ENCODE measurements at places on chromosomes 2 and 18.

- no peak for DNase-seq
Measured at GRCh38 chr2:225600865-225601264, 201.4 kb downstream of the NYAP2 start.

- no peak for DNase-seq
Measured at GRCh38 chr18:2049986-2050385, 521.3 kb downstream of the METTL4 start.

DNA sequence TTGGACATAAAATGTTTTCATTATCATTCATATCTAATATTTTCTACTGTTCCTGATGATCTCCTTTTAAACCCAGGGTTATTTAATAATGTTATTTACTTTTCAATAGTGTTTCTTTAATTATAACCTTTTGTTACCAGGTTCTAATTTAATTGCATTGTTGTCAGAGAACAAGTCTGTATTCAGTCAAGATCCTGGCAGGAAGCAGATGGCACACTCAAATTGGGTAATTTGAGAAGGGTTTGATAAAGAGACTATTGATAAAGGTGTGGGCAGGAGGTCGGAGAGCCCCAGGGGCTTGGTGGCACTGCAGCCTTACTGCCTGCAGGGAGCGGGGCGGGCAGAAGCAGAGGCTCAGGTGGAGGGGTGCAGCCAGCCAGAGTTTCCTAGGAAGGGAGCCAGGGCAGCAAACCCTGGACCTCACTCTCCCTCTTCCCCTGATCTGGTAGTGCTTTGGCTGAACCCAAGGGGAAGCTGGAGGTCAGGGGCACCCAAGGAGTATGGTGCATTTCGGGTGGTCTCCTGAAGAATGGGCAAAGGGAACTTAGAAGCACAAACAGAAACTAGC lies 2.3 kb upstream of the KIF1A start:
- no peak for DNase-seq

- DNase-seq = no peak
Measured at GRCh38 chr18:25862881-25863600, 227.4 kb downstream of the SS18 start.

GRCh38 chr2:68727683-68728375 lies 6.8 kb upstream of the ARHGAP25 start:
- no peak for DNase-seq

- DNase-seq = no peak
Measured at GRCh38 chr2:150710916-150711315, 223.4 kb upstream of the RND3 start.

DNA sequence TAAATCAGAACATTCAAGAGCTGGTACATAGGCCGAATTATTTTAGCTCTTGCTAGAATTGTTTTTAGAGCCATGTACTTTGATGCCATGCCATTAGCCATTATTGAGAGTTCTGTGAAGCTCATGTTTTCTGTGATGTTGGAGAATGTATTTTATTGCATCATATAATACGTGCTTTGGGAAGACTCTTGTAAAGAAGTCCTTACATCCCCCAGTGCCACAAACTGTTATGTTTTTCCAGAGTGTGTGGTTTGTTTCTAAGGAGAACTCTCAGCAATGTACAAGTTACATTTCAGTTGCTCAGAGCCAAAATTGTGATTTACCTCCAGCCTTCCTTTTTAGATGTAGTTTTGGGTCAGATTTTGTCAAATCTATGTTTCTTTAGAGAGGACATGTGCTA lies 148.6 kb downstream of the HAUS1 start:
- no peak for DNase-seq

GRCh38 chr2:117536139-117536538 lies 278.4 kb upstream of the DDX18 start:
- no peak for DNase-seq

DNA sequence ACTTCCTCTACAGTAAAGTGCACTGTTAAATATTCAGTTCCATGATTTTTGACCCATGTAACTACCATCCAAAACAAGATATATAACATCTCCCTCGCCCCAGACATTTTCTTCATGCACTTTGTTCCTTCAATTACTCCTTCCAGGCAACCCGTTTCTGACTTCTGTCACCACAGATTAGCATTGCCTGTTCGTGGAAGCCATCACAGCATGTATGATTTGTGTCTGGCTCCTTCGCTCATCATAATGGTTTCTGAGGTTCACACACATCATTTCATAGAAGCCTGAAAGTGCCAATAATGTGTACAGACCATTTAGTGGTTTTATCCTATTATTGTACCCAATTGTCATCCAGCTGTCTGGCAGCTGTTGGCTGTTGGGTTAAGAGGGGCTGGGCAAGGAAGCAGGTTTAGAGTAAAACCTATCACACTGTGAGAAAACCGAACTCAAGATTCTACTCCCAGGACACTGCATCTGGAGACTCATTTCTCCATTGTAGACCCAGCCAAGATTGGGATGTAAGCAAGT lies 16.1 kb downstream of the ARHGAP28 start:
- no peak for DNase-seq

GRCh38 chr2:159497847-159498246 lies 118.5 kb downstream of the BAZ2B start:
- DNase-seq = no peak

GRCh38 chr2:63876311-63876710 lies 34.6 kb downstream of the UGP2 start:
- no peak for DNase-seq

- DNase-seq = no peak
Measured at GRCh38 chr2:196324211-196324610, 152.8 kb upstream of the STK17B start.

DNA sequence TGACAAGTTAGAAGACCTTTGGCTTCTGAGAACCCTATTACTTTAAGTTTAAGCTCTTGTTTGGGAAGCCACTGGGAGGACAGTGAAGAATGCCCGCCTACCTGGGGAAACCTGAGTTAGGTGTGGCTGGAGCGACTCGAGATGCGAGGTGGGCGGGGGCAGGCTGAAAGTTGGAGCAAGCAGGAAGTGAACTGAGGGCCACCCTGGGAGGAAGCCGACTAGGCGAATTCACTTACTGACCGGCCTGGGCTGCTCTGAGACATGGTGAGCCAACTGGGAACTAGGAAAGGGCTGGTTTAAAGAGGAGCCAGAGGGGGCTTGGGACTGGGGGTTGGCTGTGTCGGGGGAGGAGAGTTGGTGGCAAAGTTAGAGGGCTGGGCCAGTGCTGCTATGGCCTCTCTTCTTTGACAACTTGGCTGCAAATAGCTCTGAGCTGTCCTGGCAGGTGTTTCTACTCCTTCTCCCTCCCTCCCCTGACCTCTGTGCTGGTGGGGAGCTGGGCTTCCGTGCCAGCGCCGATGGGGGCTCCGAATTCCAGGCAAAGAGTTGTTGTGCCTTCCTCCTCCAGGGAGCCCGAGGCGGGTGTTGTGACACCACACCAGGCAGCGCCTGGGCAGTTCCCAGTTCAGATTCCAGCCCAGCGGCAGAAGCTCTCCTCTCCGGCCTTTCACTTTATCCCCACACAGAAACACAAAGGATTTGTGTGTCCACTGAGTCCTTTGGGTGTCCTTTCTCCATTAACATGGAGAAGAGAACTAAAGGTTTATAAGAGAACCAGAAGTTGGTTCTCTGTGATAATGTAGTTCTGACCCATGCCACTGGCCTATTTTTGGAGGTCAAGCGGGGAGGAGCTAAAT lies at the start of gene VAMP8:
Gene VAMP8, plus strand, starts transcription at position 201 of the 857 bp plus-strand sequence. Its CDS starts 61 bp downstream, at position 262.
- no peak for DNase-seq

- no peak for DNase-seq
Measured at GRCh38 chr2:45554073-45554741, 56.9 kb downstream of the SRBD1 start.

DNA sequence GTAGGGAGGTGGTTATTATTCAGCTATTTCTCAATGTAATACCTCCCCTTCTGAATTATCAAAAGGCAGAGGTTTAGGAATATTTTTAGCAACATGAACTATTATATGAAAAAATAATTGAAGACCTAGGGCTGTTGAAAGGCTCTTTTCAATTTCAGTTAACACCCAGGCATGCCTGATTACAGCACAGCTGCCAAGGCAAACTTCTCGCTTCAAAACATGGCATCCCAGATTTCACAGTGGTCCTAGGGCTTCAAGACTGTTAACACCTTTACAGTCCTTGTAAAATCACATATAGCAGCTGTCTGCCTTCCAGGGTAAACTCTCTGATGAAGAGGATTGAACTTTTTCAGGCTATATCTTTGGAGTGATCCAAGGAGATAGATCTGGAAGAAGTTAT lies 23.2 kb downstream of the CTLA4 start:
- DNase-seq = no peak
